ENCODE measurements at places on chromosomes 1 and 21. TPM values are rescaled to one million over a fixed set of nuclear protein-coding genes. Genes with fewer than 3 reads are reported as not detected.

MAP10 gene
- total RNA-seq, result not detected

OLIG2 gene
- total RNA-seq, result not detected

RSPH1 gene
- not detected for total RNA-seq

COL6A2 gene
- total RNA-seq, result 62.8 TPM

S100A16 gene
- total RNA-seq, result 1,038 TPM

SLC45A1 gene
- total RNA-seq, result not detected

C1orf226 gene
- total RNA-seq, result 1.3 TPM
